Amygdala (tissue), 56 donors: ENCODE measurements at places on chromosomes 3 and 15.

- DNase-seq: no peak
Measured at GRCh38 chr3:48695393-48695753, 9.7 kb upstream of the NCKIPSD start.

DNA sequence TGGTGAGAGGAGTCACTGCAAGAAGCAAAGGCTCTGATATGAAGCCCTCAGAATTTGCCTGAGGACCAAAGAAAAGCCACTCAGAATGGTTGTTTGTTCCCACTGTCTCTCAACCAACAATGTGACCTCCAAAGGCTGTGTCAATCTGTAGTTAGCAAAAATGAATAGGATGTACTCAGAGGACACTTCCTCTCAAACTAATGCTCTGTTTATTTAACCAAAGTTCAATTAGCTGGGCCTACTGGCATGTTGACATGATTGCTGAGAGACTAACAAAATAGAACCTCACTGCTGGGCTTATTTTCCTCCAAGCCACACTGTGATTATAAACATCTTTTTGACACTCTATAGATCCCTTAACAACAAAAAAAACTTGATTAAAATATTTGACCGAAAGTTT, 522.5 kb downstream of the OCA2 start:
- DNase-seq: no peak

DNA sequence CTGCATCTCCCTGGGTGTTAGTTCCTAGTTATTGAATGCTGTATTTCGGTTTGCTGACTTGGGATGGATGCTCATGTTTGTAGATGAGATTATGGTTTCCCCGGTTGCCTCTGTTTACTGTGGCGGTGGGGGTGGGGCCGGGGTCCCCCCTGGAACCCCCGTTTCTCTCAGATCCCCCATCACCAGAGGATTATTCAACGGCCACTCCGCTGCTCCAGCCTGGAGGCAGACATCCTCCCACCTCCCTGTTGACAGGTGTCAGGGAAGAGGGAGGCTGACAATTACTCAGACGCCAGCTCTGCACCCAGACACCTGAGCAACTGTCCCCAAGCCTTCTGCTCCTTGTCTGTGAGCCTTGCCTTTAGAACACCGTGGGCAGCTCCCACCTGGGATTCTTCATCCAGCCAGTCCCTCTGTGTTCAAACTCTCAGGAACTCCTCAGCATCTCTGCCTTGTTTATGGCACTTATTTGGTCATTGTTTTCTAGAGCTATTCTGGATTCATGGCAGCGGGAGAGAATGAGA, 95.9 kb upstream of the PRR20G start:
- no peak for DNase-seq

DNA sequence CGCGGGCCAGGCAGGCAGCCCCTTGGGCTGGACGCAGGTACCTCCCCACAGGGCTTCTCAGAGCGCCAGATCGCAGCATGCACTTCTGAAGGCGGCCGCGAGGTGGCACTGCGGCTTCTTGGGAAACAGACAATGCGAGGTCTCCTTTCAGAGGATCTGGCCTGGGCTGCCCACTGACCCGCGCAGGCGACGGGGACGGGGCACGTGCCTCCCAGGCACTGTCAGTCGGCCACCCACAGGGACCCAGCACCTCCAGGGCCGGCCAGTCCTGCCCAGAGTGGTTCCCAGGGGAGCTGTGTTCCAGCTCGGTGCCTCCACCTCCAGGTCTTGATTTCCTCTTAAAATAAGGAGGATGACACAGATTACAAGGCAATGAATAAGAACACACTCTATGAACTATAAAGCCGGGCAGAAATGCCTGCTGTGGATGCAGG, 24.4 kb upstream of the TXNRD3 start:
- DNase-seq: peak; percentile 57

DNA sequence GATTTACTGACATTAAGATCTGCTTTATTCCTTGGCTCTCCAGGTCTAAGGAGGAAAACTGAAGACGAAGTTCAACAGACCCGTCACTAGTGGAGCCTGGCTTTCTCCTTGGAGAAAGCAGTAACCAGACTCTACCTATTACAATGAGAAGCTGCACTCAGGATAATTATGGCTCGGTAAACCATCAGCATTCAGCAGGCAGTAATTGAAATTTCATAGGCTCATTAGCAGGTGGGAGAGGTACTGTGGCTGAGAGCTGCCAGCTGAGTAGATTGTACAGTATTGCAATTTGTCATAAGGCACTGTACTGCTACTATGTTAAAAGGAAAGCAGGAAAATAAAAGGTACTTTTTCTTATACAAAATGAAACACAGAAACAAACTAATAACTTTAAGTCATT, 51.2 kb downstream of the CHAC1 start:
- DNase-seq: no peak

DNA sequence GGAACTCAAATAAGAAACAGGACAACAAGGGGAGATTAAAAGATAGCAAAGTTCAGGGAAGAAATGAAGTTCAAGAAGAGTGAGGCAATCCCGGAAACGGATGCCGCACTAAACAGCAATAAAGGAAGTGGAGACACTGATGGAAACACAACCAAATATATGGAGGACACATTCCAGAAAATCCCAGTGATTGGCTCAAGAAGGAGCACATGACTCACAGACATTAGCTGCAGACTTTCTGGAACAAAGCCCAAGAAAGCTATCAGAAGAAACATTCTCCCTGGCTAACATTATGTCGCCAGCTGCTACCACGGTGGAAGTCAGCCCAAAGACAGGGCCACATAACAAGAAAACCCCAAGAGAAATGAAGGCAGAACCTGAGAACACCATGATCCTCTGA, 18.1 kb upstream of the VGLL4 start:
- no peak for DNase-seq

DNA sequence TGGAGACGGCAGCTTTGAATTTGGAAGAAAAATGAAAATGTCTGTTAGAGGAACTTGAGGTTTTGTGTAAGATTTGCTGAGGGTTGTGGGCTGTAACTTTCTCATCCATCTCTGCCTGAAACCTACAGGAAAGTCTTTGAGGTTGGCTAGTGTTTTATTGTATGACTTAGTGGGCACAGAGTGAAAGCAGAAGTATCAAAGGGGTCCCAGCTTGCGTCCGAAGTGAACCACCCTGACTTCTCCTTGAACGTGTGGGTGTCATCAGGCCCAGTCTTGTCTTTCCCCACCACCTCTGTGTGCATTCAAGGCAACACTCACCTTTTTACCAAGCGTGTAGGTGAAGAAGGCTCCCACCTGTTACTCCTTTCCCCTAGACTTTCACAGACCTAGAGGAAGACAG, 682.1 kb upstream of the CFAP20DC start:
- DNase-seq: no peak
